CD4-positive, alpha-beta T cell treated with Interleukin-1 beta for 1 hour (primary cell): ENCODE measurements at places on chromosomes 1 and 21.

- DNase-seq: no peak
Observed at GRCh38 chr1:30648408-30649000, 74.9 kb downstream of the MATN1 start.

DNA sequence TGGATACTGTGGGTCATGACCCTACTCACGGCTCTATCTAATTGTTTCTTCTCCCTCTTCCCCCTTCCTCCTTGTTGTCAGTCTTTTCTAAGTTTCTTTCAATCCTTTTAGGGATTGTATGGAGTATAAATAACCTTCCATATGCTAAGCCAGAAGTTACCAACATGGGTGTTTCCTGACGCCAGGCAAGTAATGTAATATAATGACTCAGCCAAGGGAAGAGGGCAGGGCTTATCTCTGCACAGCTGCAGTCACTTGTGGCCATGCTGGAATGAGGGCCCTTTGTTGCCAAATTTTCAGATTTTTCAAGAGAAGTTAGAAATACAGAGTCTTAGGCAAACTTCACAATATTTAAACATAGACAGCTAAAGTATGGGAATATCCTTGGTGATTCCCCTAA lies 194.6 kb downstream of the ST6GALNAC3 start:
- DNase-seq: no peak

DNA sequence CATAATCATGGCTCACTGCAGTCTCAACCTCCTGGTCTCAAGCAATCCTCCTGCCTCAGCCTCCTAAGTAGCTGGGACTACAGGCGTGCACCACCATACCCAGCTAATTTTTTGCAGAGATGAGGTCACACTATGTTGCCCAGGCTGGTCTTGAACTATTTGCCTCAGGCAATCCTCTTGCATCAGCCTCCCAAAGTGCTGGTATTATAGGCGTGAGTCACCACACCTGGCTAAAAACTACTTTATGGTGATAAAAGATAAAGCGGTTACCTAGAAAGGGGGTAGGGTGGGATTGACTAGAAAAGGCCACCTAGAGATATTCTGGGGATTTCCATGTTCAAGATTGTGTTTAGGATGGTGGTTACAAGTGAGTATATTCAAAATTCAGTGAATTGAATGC lies 5.0 kb downstream of the TSTD1 start:
- DNase-seq: no peak

- DNase-seq: no peak
Observed at GRCh38 chr1:86089765-86090164, 66.8 kb downstream of the COL24A1 start.

DNA sequence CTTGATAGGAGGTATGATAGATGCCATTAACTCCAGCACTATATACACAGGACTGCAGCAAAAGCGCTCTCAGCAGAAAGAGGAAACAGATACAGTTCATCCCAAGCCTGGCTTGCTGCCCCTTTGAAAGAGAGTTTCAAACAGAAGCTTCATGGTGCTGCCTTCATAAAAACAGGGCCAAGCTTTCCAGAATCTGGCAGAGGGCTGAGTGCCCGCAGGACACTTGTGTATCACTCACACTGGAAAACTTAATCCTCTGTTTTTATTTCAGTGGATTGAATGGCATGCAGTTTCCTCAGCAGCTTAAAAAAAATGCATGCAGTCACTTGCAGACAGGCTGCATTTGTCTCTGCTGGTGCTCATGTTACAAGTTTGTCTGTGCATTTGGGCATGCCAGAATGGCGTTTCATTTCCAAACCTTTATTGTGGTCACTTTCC lies 40.4 kb downstream of the KCNJ15 start:
- DNase-seq: no peak

- DNase-seq: no peak
Observed at GRCh38 chr1:4018466-4019146, 118.5 kb upstream of the C1orf174 start.

- no peak for DNase-seq
Observed at GRCh38 chr21:36565540-36565939, 85.6 kb upstream of the CLDN14 start.

DNA sequence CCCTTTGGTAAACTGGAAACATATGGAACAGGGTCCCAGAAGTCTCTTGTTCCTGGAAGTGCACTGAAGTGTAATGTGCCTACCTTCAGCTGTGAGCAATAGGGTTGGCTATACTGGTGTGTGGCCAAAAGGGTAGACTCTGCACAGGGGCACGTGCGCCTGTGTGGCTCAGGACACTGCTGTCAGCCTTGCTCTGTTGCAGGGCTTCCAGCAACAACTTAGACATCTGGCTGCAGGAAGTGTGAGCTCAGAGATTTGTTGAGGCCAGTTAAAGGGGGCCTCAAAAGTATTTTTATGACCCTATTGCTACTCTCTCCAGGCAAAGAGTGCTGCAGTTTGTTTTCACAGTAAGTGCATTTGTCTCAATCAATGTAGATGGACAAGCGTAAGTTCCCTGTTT lies 7.5 kb downstream of the CTPS1 start:
- DNase-seq: no peak

DNA sequence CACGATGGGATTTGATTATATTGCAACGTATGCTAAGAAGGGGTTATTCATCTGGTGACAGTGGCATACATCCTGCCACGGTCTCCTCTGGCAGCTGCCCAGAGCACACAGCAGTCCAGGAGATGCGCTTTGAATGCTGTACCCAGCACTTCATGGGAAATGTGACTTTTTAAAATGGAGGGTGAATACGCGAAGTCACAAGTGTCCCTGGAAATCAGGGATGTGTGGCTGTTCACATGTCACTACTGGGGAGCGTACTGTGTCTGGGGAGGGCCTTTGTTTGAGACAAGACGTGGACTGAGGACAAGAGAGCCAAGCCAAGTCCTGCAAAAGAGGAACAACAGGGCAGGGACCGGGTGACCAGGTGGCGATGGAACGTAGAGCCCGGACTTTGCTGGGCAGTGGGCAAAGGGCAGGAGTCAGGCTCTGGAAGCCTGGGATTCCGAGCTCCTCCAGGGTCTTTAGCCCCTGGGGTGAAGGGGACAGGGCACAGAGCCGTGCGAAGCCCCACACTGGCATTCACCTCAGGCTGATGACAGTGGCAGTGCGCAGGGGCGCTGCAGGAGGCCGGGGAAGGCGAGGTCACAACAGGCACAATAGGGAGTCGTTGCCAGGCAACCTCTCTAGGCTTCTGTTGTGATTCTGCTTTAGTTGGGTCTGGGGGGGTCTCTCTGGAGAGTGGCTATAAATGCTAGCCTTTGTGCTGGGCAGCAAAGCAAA lies 11.4 kb upstream of the ZBTB21 start:
- no peak for DNase-seq

DNA sequence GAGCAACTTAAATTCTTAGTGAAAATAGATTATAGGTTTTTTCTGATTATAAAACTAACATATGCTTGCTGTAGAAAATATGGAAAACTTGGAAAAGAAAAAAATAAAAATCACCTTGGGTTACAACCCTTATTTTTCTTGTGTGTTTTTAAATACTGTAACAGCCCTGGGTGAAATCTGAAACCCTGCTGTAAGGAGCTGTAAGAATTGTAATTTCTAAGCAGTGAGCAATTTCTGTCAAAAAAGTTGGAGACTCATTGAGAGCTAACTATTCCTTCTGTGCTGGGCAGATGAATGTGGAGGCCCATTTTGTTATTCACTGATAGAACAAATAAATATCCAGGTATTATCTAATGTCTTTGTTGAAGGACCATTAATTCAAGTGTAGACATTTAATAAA lies 42.6 kb downstream of the ADCY10 start:
- no peak for DNase-seq

DNA sequence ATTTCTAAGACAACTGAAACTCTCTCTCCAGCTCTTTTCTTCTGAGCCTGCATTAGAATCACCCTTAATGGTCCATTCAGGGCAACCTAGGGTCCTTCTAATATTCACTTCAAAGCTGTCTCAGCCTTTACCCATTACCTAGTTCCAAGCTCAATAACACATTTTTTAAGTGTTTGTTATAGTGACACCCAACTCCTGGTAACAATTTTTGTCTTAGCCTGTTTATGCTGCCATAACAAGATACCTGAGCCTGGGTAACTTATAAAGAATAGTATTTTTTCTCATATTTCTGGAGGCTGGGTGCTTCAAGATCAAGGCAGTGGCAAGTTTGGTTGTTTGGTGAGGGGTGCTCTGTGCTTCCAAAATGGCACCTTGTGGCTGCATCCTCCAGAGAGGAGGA lies 531.5 kb upstream of the USP24 start:
- no peak for DNase-seq

GRCh38 chr1:237756304-237756967 lies 134.3 kb downstream of the ZP4 start:
- no peak for DNase-seq

DNA sequence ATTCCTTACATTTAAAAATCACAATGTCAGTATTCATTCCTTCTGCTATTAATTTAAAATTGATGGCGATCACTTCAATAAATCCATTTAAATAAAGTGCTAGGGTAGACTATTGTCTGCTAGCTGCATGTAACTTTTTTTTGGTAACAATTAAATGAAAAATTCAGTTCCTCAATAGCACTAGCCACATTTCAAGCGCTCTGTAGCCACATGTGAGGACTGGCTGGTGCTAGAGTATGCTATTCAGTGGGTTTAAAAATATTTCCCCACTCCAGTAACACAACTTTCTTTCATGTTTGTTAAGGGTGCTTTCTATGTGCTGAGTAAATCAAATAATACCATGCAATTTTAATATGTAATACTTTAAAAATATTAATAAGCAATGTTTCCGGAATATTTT lies 108.2 kb downstream of the LTN1 start:
- DNase-seq: no peak

DNA sequence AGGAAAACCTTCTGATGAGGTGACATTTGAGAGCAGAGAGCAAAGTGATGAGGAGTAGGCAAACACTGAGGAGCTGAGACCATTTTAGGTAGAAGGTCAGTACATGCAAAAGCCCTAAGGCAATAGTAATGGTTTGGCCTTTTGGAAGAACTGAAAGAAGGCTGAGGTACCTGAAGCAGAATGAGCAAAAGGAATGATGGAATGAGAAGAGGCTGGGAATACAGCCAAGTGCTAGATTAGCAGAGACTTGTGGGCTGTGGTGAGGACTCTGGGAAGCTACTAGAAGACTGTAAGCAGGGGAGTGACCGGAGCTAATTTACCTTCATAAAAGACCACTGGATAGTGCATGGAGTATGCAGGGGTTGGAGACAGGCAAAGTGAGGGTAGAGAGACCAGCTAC lies 77.9 kb downstream of the GFI1 start:
- DNase-seq: no peak

GRCh38 chr1:172390301-172390682 lies 30.2 kb upstream of the C1orf105 start:
- DNase-seq: no peak

DNA sequence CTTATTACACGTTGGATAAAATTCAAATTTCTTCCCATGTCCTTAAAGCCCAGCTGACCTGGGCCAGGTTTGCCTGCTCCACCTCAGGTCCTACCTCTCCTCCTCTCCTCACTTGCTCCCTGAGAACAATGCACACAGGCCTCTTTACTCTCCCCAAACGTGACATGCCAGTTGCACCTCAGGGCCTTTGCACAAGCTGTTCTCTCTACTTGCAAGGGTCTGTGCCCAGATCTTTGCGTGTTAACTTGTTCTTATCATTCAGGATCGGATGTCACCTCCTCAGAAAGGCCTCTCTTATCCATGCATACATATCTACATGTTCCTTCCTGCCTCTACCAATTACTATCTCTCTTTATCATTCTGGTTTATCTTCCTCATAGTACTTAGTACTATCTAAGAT lies 14.7 kb upstream of the LEFTY1 start:
- no peak for DNase-seq

GRCh38 chr1:61727544-61727943 lies 2.6 kb upstream of the TM2D1 start:
- no peak for DNase-seq

- DNase-seq: no peak
Observed at GRCh38 chr21:46079352-46080170, 18.4 kb upstream of the COL6A2 start.

- no peak for DNase-seq
Observed at GRCh38 chr1:41900603-41901444, 17.9 kb downstream of the HIVEP3 start.

GRCh38 chr1:50084389-50084788 lies 24.3 kb upstream of the ELAVL4 start:
- no peak for DNase-seq

- DNase-seq: no peak
Observed at GRCh38 chr21:29671728-29672127, 268.1 kb downstream of the GRIK1 start.

- DNase-seq: no peak
Observed at GRCh38 chr1:24558902-24559791, 3.3 kb downstream of the NCMAP start.

DNA sequence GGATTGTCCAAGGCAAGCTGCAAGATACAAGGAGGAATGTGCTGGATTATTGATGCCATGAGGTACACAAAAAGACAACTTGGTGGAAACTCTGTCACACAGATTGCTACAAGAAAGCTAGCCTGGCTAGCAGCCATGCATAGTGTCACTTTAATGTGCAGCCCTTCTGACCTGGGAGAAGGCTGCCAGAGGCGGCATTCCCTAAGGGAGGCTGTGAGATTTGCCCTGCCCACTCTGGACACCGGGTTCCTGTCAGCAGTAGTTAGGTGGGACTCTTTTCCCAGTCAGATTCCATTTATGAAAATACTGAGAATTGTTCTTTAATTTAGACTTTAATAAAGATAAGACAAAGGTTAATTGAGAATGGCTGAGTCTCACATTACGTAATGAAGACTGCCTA lies 47.8 kb upstream of the SYT6 start:
- no peak for DNase-seq

- no peak for DNase-seq
Observed at GRCh38 chr1:119220991-119221390, 80.5 kb upstream of the WARS2 start.

DNA sequence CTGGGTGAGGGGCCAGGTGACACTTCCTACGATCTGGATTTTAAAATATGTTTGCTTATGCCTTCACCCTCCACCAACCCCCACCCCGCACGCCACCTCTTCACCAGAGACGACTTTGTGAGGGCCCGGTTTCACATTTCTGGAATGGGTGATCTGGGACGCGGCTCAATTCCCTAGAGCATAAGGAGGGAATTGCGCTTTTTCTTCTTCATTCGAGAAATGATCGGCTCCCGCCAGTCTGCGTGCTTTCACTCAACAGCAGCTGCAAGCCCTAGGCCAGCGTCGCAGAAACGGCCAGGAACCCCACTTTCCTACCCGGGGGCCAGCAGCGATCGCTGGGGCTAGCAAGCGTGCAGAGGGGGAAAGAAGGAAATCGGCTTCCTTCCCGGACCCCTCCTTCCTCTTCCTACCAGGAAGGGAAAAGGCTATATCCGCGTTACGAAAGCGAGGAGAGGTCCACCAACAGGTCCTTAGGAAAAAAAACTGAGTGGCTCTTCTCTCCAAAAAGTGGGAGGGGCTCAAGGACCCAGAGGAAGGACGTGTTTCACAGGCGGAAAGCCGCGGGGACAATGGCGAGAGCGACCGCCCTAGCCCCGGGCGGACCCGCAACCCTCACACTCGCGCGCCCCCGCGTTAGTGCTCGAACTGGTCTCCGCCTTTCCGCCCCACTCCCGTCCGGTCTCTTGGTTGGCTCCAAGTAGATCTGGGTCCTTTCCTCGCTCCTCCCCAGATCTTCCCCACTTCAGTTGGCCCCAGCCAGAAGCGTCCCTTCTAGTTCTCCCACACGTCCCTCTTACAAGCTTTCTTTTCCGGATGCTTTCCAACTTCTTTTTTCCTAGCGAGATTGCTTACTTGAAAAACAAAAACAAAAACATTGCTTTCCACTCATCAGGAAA lies 1.1 kb upstream of the ADAMTS1 start:
- DNase-seq: no peak
